ENCODE measurements at places on chromosomes 7 and 10.

DNA sequence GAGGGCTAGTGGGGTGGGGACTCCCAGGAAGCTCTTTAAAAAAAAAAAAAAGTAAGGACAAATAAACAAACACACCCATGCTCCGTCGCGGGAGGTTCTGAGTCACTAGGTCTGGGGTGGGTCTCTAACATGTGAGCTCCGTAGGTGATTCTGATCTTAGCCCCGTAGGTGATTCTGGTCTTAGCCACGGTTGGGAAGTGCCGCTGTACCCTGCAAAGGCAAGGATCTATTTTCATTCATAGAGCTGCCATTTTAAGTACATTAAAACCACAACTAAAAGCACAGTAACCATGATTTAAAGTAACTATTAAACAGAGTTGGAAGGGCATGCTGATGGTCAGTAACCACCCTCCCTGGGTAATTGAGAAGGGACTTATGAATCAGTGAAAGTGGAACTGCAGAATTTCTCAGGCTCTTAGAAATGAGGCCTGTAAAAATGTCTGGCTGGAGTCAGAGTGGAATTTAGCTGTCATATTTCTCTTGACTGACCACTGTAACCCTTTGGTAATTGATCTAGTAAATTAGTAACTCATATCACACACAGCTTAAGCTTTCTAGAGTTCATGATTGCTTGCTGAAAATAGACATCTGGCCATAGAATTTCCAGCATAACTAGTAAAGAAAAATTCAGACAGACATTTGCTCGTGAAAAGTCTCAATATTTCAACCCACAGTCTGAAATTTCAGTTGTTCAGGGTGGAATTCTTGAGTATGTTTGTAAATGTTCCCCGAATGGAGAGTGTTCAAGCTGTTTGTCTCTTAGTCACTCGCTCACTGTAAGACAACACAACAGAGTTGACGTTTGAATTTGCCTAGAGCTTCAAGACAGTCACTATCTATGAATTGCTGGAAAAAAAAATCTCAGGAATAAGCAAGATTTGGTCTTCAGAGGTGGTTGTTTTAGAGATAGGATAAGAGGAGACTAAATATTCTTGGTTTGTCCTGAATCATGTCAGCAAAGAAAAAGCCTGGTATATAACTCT is 34.2 kb upstream of the TCF7L2 start:
- no peak for DNase-seq

DNA sequence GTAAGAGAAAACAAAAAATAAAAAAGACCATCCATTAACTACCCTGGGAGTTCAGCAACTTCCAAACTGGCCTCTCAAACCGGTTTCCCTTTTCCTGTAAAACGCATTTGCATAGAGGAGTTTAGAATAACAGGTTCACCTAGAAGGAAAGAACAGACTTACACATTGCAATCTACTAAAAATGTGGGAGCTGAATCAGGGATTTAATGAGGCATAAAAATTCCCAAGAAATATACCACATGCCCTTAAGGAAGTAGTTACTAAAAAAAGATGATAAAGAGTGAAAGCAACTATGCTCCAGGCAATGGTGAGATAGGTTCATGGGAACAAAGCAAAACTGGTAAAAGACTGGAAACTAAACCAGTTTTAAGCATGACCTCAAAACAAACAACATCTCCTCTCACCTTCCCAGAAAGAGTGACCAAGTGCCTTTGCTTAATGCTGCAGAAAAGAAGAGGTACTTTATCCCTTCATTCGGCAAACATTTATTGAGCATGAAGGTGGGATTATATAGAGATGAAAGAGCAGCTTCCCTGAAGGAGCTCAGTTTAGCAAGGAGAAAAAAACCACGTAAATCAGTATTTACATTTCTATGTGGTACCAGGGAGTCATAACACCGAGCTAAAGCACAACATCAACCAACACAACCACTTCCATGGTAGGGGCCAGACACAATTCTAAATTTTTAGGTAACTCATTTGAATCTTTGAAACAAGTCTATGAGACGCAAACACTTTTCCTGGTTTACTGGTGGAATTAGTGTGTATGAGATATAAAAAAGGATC is 152.8 kb downstream of the SGMS1 start:
- DNase-seq: peak; percentile 7

DNA sequence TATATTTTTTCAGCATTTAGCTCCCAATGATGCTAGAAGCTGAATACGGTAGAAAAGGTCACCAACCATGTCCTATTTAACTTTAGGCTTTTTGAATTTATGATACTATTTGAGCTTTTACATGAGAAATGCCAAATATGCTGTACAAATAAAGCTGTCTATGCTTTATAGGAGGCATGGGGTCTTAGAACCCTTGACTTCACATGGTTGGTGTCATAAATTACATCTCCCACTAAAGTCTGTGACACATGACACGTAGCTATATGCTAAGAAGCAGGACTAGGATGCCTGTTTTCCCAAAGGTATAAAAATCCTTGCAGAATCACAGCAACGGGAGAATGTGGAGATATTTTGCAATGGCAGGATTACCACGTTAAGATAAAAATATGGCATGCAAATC is 960.4 kb downstream of the PCDH15 start:
- no peak for DNase-seq

- no peak for DNase-seq
Measured at GRCh38 chr10:114996542-114996941, 58.5 kb downstream of the TRUB1 start.

- DNase-seq: peak; percentile 74
Measured at GRCh38 chr7:1567049-1567771, 2.6 kb downstream of the PSMG3 start.
